ENCODE measurements at places on chromosomes 11 and 22. TPM values are rescaled to one million over a fixed set of nuclear protein-coding genes. Genes with fewer than 3 reads are reported as not detected.

DNA sequence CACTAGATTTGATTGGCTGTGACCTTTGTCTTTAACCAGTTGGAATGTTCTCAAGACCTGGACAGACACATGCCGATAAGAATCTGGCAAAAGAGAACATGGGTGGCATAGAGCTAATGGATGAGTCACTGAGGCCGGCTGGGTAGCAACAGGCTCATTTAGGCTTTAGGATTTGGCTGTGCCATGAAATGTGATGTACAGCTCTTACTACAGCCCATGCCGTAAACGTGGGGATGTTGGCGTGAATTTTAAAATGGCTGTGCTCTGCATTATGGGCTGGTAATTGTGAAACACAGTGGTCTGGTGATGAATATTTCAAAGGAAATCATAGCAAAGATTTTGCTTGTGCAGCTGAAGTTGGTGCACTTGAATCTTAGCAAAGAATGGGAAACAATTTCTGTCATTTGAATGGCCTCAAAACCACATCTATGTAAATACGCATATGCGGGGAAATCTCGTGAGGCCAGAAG, 332.4 kb downstream of the TBC1D22A start:
- peak; percentile 74 for ATAC-seq

DNA sequence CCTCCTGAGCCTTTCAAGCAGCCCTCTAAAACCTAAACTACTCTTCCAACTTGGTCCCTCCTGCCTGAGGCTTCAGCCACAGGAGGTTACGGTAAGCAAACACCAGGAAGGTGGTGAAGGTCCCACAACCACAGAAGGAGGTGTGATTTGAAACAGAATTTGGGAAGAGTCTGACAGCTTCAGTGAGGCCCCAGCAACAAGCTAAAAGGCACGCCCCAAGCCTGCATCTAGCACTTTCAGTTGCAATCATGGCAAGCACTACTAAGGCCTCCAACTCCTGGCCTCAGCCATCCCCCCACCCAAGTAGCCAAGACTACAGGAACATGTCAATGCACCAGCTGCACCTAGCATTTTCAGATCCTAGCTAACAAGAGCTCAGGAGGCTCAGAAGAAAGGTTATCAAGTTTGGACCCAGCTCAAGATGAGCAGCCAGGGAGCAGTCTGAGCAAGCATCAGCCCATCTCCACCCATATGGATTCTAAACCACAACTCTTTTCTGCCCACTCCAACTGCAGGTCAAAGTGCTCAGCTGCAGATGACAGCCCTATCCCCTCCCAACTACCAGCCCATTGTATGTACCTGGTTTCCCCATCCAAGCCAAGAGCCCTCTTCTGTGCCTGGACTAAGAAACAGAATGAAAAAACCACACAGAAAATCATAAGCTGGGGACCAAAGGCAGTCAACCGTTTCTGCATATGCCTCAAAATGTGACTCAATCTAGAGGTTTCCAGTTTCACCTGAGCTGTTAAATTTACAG, 10.4 kb upstream of the AHNAK start:
- ATAC-seq, result no peak

The OR4D5 gene
- not detected for total RNA-seq

DNA sequence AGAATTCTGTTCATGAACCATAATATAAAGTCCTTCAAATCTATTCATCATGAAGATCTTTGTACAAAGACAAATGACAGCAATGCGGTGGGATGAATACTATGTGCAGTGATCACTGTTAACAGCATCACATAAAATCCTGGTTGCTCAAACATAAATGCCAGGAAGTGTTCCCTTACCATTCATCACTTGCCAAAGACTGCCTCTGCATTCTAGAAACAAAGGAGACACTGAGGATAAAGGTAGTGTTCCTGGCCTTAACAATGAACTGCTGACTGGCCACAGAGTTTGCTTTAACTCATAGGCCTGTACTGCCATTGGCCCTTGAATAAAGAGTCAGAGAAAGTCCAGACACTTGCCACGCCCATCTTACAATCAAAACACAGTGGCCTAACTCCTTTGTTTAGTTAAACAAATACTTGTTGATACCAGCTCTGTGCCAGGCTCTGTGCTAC, 29.5 kb downstream of the C2CD3 start:
- peak; percentile 53 for ATAC-seq

DNA sequence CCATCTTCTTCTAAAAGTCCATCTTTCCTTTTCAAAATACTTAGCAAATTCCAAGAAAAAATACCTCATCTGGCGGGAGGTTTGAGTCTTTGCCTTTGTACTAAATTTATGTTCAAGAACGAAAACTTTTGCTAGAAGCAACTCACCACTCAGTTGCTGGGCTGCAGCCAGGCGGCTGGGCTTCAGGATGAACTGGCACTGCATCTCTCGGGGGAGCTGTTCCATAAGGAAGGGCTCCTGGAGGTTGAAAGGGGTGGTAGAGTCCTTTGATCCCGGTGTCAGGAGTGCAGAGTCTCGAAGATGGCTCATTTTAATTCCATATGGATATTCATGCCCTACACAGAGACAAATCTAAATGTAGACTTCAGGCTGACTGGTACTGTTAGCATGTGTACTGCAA, 105.8 kb downstream of the ARHGAP20 start:
- ATAC-seq, result no peak

The SPON1 gene
- 3.1 TPM for total RNA-seq

DNA sequence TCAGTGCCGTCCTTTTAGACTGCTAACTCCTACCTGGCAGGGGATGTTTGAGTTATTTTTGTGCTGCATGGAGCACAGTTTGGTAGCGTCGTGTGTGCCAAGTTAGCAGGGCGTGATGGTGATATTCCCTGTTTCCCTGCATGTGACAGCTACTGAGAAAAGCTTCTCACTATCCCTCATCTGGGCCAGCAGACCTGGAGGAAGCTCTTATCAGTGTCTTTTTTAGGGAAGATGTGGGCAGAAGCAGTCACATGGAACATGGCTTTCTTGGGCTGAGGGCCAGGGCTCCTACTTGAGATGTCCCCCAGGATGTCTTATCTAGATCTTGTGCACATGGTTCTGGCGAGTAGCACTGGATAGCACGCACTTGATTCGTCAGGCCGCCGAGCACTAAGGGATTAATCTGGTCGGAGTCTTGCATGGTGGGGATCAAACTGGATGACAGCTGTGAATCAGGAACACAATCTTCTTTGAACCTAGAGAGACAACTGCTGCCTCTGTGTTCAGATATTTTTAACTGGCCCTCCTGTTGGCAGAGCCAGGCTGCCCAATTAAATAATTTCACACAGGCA, 33.8 kb downstream of the TECTA start:
- no peak for ATAC-seq

The RAB38 gene
- 84.7 TPM for total RNA-seq

DNA sequence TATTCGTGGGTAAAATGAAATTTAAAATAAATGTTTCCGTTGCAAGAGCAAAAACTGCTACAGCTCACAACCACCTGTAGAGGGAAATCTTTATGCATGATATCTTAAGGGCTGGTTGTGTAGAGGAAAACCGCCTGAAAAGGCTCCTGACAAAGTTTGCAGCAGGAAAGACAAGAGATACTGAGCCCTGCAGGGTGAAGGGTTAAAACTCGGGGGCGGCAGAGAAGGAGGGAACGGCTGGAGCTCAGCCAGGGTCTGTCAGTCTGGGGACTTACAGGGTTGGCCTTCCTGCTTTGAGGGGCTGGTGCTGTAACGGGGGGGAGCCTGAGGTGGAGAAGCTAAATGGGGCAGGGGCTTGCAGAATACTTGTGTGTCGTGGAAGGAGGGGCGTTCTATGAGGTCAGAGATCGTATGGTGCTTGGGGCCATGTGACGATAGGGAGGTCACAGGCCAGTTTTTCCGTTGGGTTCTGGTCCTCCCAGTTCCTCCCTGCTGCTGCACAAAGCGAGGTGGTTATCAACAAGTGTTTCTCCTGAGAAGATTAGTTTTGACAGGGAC, 122.9 kb upstream of the HSD17B12 start:
- ATAC-seq, result no peak

The C11orf16 gene
- not detected for total RNA-seq

The CLDN5 gene
- total RNA-seq, result 10.4 TPM

DNA sequence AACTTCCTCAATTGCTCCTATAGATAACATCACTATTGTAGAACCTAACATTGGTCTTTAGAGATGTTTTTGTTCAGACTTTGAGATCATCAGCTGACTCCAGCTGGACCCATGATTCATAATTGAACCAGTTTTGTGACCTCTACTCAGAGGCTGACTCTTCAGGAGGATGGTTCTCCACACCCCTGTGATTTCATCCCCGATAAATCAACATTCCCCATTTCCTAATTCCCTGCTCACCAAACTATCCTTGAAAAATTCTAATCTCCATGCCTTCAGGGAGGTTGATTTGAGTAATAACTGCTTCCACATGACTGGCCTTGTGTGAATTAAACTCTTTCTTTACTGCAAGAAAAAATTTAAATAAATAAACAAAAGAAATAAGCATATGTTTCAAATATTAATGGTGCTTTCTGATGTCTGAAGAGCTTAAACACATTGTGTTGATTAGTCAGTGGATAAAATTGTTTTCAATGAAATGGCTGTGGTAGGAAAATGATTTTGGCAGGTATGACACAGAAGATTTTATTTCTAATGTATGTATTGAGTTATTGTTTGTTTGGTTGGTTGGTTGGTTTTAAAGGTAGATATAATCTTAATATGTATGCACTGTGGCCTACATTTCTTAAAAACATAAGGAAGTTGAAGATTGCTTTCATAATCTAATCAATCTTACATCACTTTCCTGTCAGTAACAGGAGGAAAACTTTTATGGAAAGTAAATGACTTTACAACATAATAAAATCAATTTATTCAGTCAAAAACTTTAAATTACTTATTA, 427.9 kb upstream of the CCDC179 start:
- no peak for ATAC-seq

- no peak for ATAC-seq
Observed at GRCh38 chr11:95788921-95789505, 569 bp downstream of the FAM76B start.

DNA sequence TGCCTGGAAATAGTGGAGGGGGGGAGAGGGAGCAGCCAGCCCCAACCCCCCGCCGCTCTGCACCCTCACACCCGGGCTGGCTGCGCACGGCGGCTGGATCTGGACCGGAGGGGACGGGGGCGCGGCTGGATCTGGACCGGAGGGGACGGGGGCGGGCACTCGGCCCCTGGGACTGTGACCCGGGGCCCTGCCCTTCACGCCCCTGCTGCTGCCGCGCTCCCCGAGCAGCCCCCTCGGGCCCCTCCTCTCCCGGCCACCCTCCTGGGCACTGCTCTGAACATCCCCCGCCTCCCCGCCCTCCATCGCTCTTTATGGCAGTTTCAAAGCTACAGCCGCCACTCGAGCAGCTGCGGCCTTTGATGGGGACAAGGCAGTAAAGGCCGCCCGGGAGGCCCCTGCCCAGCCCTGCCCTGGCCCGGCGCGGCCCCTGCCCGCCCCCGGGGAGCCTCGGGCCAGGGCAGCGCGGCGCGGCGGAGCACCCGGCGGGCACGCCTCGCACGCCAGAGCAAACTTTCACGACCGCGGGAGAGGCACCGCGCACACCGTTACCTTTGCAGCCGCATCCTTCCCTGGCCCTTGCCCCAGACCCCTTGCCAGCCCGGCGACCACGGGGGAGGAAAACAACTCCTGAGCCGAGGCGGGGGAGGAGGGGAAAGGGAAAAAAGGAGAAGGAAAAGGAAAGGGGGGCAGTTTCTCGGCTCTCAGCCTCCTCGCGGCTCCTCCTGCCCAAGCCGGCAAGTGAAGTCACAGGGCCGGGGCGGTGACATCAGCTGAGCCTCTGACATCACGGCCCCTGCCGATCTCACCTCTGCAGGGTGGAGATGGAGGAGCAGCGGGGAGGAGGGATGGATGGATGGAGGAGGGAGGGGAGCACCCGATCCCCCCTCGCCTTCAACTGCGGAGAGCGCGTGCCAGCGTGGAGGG, 13.1 kb upstream of the TCF20 start:
- peak; percentile 3 for ATAC-seq

GRCh38 chr11:102560555-102561011, 30.0 kb upstream of the MMP7 start:
- peak; percentile 56 for ATAC-seq

DNA sequence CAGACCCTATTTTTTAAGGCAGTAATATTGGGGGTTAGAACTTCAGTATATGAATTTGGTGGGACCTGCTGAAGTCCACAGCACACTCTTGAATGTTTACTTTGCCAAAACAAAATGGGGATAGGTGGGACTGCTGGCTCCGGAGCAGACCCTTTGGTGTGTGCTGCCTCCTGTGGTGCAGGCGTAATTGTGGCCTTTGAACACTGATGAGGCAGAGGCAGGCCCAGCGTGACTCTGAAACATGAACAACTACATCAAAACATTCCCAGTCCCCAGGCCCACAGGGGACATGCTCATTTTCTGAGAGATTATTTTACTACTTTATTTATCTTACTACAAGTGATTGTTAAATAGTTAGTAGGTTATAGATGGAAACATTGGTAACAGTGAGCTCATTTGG, 225.0 kb upstream of the TBCEL start:
- no peak for ATAC-seq

The PHF21B gene
- total RNA-seq, result not detected

The TREH gene
- total RNA-seq, result 0.68 TPM

DNA sequence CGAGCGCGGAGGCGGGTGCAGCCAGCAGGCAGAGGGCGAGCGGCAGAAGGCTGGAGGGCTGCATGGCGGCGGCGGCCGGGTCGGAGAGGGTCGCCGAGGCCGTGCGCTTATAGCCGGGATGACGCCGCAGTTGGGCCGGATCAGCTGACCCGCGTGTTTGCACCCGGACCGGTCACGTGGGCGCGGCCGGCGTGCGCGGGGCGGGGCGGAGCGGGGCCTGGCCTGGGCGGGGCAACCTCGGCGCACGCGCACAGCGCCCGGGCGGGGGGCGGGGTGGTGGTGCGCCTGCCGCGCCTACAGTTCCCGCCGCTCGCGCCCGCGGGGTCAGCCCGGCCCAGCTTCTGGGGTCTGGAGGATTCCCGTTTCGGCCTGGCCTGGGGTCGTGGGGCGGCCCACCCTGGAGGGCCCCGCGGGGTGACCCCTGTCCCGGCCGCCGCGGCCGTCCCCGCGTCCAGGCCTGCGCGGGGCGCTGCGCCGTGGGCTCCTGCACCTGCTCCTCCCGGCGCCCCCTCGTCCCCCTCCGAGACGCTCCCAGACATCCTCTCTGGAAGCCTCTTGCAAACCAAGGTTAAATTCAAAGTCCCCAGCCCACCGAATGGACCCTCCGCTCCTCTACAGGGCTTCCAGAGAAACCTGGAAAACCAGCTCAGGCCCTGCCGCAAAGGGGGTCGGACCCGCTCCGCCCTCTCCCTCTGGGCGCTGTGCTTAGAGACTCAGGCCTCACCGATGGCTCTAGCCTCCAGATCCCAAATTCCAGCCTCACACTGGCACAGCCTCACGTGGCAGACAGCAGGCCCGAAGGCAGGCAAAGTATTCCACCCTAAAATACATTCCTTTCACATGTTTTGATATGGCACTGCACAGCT, at the start of gene CTSD:
CTSD (minus strand) TSS at position 132 of the 866 bp plus-strand sequence; CDS start at position 64, 68 bp downstream.
- peak; percentile 87 for ATAC-seq

Measured in esophagus mucosa (tissue), 1 donor.